ENCODE measurements at places on chromosomes 4 and X.

- no peak for DNase-seq
Observed at GRCh38 chr4:24141836-24142235, 252.0 kb upstream of the PPARGC1A start.

GRCh38 chrX:38881066-38881465, 79.8 kb downstream of the MID1IP1 start:
- DNase-seq: no peak

DNA sequence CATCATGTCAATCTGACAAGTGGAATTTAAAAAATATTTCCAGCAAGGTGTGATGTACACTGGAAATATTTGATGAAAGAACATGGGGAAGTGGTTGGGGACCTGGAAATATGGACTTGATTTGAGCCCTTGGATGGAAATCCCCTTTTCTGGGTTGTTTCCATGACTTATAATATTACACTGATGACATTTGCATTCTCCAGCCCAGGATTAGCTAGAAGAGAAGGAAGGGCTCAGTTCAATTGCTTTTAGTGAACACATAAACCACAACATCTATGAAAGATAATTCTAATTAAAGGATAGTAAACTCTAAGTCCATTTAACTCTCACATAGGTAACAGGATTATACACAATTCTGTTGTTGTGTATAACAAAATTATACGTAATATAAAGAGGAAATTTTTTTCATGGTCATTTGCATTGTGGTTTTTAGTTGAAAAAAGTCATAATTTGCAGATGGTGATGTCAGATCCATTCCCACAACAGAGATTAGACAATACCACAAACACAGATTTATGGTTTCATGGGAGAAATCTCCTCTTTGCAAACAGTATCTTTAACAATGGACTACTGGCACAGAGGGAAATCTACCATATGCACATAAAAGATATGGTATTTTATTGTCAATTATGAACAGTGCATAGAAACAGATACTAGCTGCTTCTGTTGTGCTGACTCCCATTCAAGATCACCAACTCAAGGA, 126.5 kb downstream of the DKK2 start:
- DNase-seq: no peak

GRCh38 chr4:54898056-54898562, 227.3 kb downstream of the KDR start:
- no peak for DNase-seq

- no peak for DNase-seq
Observed at GRCh38 chr4:82784681-82785610, 13.7 kb downstream of the SCD5 start.

DNA sequence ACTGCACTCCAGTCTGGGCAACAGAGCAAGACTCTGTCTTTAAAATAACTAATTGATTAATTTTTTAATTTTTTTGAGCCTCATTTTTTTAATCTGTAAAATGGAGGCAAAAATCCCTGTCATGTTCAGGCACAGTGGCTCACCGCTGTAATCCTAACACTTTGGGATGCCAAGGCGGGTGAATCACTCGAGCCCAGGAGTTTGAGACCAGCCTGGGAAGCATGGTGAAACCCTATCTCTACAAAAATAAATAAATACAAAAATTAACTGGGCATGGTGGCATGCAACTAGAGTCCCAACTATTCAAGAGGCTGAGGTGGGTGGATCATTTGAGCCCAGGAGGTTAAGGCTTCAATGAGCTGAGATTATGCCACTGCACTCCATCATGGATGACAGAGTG, 15.4 kb downstream of the AMTN start:
- DNase-seq: no peak

- no peak for DNase-seq
Observed at GRCh38 chr4:150216726-150217125, 138.5 kb downstream of the DCLK2 start.

DNA sequence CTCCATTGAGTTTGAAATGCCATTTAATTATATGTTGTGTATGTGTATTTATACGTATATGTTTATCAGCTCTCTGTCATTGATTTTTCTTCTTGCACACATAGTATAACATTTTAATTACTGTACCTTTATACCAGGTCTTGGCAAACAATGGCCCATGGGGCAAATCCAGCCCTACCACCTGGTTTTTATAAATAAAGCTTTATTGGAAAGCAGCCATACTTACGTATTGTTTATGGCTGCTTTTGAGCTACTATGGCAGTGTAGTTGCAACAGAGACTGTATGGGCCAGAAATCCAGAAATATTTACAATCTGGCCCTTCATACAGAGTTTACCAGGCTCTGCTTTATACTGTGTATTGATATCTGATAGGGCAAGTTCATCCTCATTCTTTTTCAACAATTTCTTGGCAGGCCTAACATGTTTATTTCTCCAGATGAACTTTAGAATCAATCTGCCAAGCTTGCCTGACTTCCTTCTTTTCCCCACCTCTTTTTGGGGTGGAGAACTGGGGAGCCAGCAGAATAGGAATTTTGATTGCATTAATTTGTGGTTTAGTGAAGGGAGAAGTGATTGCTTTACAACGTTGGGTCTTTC, 15.8 kb downstream of the DCUN1D4 start:
- no peak for DNase-seq

DNA sequence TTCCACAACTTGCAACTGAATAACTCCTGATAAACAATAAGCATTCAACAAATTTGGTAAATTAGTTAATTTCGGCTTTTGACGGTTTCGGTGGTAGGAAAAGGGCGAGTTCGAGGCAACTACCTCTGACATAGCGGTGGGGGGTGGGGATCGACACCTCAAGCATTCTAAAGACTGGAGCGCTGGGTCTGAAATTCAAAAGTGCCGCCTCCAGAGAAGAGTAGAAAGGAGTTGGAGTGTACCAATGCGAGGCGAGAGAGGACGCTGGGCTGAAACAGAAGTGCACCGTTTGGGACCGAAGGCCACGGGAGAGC, 725 bp downstream of the SMC1A start:
- no peak for DNase-seq

All from activated naive CD4-positive, alpha-beta T cell treated with anti-CD3 and anti-CD28 coated beads, Interleukin-2, amount 50 U/mL, for 16 hours (primary cell).